Esophagus mucosa (tissue), 1 donor: ENCODE measurements at places on chromosomes 5 and 9. TPM values are rescaled to one million over a fixed set of nuclear protein-coding genes. Genes with fewer than 3 reads are reported as not detected.
A peak's percentile ranks its signal among the peaks of the same experiment; 100 is the strongest.

Gene TEK
- total RNA-seq, result 1.9 TPM

Gene PHF24
- 0.48 TPM for total RNA-seq

Gene ACTL7A
- total RNA-seq, result not detected

Gene IFNB1
- total RNA-seq, result not detected

Gene SPATA31E1
- total RNA-seq, result not detected

Gene PHF2
- 12.1 TPM for total RNA-seq

Gene ECSCR
- total RNA-seq, result 5.0 TPM

Gene TMEM8B
- total RNA-seq, result 1.7 TPM

GRCh38 chr5:132433141-132433540 is 57.4 kb downstream of the IRF1 start:
- ATAC-seq, result no peak

- ATAC-seq, result no peak
These were observed 17.2 kb upstream of the THG1L start for GRCh38 chr5:157713830-157714595.

DNA sequence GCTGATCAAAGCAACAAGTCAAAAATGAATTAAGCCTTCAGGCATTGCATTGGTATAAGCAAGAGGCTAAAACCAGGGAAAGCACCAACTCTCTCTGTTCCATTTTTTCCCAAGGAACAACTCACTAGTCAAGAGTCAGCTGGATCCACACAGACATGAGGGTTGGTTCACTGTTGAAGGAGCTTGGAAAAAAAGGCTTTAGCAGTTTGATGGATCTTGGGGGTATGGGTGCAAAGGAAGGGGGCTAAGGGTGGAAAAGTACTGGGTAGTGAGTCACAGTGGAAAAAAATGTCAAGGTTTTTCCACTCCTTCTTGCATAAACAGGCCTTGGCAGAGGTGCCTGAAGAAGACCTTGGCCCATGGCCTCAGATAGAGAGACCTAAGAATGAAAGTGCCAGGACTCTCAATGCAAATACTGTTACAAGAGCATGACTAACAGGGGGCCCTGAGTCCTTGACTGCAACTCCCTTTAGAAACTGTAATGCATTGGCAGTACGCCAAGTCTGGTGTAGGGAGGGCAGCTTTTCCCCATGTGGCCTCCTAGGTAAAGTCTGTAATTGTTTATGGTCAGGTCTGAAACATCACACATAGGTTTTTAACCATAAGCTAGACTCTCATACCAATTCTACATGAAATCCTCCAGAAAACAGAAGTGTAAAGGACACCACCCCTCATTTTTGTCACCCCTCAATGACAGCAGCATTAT is 23.7 kb downstream of the ACTL7A start:
- ATAC-seq, result peak; percentile 28

DNA sequence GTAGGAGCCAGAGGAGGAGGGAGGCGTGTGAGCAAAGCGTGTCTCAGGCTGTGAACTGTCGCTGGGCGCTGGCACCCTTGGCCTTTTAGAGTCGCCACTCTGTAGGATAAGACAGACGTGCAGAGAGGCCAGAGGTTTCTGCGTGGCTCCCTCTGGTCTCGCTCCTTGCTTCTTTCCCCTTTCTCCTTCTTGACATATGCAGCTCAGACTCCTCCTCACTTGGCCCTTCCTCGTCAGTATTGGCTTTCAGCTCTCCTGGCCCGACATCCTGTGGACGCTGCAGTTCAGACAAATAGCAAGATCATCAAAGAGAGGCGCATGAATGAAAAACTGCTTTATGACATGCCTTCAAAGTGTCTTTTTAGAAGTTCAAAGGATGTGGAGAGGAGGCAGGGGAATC is 116.8 kb upstream of the SPRY4 start:
- no peak for ATAC-seq

DNA sequence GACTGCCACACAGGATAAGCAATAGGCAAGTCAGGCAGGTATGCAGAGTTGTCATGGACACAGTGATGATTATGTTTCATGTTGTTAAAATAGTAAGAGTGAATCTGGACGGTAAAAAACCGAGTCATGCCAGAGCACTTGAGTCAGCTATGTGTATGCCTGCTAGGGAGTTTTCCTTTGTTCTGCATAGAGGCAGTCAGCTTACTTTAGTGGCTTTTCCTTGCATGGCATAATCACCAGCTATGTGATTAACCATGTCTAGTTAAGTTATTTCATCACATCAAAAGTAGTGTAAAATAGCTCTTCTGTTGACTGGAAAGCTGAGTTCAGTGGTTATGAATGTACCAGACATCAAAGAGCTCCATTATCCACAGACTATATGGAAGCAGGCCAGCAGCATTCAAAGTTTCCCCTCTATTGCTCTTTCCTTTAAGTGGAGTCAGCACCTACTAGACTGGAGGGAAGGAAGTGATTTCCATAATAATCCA is 989.8 kb downstream of the TLE1 start:
- peak; percentile 89 for ATAC-seq

DNA sequence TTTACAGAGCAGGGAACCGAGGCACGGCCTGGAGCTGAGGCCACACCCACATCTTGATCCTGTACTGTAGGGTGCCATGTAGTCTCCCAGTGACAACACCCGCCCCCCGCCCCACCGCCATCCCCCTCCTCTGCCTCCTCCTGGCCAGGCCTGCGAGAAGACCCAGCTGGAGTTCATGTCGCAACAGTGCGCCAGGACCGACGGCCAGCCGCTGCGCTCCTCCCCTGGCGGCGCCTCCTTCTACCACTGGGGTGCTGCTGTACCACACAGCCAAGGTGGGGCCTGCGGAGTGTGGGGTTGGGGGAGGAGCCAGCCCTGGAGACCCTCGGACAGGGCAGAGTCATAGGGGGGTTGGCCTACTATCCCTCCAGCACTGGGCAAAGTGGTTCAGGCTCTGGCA is 14.5 kb downstream of the ADAMTS13 start:
- no peak for ATAC-seq

DNA sequence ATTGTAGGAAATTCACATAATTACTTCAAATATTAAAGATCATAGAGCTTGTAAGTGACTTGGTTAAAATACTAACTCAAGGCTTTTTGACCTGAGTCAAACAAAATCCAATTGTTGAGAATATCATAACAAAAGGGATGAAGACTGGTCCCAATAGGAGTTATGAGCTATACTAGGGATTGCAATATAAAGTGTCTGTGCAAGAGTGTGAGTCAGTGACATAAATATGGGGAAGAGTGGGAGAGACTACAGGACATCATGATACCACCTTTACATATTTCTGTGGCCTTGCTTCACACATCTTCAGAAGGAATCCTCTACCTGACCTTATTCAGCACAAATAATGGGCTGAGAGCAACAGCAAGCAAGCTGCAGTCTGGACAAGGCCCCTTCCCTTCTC is 180.9 kb upstream of the SLC24A2 start:
- ATAC-seq, result no peak

DNA sequence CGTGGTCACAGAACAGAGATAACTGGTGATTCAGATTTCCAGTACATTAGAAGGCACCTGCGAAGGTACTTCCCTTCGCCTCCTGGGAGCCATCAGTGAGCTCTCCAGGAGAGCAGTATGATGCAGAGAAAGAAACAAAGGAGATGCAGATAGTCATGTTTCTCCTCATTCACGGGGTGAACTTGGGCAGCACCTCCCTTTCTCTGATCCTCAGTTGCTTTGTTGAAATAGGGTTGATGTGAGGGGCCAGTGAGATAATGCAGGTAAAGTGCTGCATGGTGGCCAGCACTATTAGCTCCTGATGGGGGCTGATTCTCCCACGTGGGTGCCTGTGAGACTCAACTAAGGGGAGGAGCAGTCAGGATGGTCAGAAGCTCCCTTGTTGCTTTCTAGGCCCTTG is 46.6 kb upstream of the ZNF169 start:
- no peak for ATAC-seq

GRCh38 chr5:1163366-1163765 is 38.0 kb upstream of the SLC6A19 start:
- no peak for ATAC-seq

GRCh38 chr9:127087836-127088235 is 34.6 kb downstream of the ANGPTL2 start:
- ATAC-seq, result no peak

- no peak for ATAC-seq
These were observed 48.3 kb downstream of the SLCO6A1 start for GRCh38 chr5:102450313-102450990.

DNA sequence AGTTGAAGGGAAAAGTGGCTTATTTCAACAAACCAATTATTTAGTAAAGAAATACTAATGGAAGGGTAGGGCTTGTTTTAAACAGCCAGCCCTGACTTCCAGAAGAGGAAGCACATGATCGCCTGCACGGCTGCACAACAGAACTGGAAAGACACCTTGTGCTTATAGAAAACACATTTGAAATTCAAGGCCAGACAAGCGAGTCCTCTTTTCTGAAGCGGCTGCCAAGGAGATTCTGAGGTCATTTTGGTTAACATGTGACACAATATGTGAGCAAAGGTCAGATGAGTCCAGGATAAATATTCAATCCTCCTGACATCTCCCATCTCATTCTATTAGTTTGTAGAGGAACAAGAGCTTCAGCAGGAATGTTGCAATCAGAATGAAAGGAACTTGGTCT is 461.4 kb upstream of the ST8SIA4 start:
- no peak for ATAC-seq

GRCh38 chr5:8347984-8348383 is 479.0 kb downstream of the MTRR start:
- no peak for ATAC-seq

- no peak for ATAC-seq
These were observed 129.4 kb downstream of the SLIT3 start for GRCh38 chr5:169171515-169171914.

- peak; percentile 77 for ATAC-seq
These were observed 22.1 kb downstream of the GFPT2 start for GRCh38 chr5:180330810-180331646.

DNA sequence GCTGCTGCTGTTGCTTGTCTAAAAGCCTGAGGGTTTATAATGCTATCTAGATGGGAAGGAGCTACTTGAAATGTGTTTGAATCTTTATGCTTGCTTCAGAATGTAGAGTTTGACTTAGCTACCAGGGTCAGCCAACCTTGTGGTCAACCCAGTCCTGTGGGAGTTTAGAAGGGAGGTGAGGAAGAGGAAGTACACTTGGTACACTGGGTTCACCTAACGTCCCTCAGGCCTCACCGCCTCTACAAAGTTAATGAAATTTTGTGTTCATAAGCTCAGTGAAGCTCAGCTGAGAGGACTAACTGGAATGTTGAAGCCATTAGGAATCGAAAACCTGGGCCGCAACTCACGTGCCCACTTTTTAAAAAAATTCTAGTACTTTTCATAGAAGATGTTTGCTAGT is 10.7 kb downstream of the IQGAP2 start:
- no peak for ATAC-seq

DNA sequence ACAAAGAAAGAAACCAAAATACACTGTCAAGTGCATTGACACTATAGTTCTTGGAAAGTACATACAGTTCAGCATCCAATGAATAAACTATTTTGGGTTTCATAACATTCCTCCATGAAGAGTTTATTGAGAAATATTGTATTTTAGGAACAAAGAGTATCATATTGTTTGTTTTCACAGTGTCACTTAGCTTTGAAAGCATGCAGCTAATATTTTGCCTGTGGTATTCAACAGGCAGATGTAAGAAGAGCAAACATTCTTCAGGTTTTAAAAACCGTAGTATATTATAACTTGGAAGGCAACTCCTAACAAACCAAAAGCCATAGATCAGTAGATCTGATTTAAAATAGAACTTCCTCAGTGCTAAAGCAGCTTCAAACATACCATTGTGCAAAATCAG is 4.5 kb downstream of the PRELID2 start:
- no peak for ATAC-seq

DNA sequence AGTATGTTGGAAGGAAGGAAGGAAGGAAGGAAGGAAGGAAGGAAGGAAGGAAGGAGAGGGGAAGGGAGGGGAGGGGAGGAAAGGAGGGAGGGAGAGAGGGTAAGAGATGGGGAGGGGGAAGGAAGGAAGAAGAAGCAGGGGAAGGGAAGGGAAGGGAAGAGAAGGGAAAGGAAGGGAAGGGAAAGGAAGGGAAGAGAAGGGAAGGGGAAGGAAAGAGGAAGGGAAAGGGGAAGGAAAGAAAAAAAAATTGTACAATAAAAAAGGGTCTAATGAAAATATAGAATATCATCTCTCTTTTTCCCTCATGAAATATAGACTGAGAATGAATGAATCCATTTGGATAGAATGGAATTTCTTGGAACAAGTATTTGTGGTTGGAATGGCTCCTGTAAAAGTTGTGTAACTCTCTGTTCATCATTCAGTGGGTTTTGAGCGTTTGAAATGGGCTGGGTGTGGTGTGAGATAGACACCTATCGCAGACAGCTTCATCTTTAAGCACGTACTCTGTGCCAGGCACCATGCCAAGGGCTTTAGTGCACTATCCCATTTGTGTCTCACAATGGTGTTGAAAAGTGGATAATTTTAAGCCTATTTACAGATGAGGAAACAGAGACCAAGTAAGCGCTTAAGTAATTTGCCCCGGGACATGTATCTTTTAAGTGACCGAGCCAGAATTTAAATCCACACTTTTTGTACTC is 11.6 kb upstream of the PAPPA start:
- ATAC-seq, result peak; percentile 80

- ATAC-seq, result peak; percentile 42
These were observed 22.8 kb downstream of the PTCH1 start for GRCh38 chr9:95494022-95494415.

DNA sequence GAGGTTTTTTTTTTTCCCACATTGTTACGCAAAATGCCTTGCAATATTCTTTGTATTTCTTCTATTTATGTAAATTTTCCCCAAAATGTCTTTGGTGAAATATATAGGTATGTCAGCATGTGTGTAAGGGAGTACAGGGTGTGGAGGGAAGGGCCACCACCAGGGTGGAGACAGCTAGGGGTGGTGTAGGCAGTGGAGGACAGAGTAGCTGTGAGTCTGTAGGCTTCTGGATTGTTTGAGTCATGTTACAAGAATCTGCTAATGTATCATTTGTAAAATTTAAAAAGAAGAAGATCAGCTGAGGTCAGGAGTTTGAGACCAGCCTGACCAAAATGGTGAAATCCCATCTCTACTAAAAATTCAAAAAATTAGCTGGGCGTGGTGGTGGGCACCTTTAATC is 175.5 kb downstream of the NXNL2 start:
- ATAC-seq, result no peak

DNA sequence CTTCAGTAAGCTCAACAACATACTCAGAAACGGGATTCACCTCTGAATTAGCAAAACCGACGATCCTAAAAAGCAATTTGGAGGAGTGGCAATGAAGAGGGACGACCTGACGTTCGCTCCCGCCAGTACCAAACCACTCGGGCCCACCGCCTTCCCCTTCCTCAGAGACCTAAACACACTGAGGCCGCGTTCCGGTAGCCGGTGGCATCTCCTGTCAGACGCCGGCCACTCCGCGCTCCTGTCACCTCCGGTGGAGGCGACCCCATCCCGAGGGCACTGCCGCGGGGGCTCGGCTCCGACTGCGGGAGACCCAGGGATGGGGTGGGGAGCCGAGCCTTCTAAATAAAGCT is 617 bp downstream of the PPP6C start:
- ATAC-seq, result no peak

- ATAC-seq, result no peak
These were observed 354.4 kb downstream of the DIRAS2 start for GRCh38 chr9:90288275-90288639.

DNA sequence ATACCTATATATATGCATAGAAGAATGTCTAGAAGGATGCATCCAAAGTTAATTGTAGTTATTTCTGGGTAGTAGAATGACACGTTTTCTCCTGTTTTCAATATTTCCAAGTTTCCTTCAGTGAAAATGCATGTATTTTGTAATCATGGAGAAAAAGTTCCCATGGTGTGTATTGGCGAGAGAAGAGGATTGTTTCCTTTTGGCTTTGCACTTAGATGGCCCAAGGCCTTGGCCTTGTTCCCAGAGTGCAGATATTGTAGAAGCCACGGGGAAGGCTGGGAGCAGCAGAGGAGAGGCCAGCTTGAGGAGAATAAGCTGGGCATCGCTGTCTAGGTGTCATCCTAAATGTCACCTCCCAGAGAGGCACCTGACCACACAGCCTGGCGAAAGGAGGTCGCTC is 44.0 kb downstream of the IRF1 start:
- no peak for ATAC-seq
